Stimulated activated naive CD8-positive, alpha-beta T cell treated with anti-CD3 and anti-CD28 coated beads, Interleukin-15, amount 100 ng/mL, for 72 hours (primary cell): ENCODE measurements at places on chromosomes 1 and 21.

DNA sequence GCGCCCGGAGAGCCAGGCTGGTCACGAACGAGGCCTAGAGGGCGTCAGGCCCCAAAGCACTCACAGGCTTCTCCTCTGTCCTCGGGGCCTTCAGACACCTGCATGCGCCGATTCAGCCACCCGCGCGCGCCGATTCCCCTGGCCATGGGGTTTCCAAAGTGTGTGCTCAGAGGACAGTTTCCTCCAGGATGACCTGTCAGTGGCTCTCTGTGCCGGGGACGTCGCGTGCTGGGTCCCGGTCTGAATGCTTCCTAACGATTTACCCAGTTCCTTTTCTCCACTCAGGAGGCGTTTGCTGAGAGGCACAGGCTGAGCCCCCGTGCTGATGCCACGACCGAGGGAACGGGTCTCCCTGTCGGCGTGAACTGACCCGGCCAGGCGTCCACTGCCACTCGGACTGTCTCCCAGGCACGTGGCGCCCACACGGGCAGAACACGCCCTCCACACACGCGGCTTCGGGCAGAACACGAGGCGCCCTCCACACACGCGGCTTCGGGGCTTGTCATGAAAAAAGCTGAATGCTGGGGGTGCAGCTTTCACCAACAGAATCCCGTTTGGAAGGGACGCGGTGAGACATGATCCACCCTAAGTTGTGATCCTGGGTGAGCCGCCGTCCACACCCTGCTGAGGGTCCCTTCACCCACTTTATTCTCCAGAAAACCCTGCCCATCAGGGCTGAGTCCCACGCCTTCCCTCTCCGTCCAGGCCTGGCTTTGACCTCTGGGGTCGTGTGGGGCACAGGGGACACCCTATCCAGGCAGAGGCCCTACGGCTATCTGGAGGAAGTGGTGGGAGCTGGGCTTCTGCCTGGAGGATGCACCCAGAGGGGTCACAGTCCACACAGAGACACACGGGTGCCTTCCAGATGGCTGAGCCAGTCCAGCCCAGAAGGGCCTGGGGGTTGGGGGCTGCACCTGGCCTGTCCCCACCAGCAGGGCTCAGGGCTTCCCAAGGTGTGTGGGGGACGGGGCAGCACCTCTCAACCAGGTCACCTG, 56.1 kb downstream of the COL6A1 start:
- no peak for DNase-seq

DNA sequence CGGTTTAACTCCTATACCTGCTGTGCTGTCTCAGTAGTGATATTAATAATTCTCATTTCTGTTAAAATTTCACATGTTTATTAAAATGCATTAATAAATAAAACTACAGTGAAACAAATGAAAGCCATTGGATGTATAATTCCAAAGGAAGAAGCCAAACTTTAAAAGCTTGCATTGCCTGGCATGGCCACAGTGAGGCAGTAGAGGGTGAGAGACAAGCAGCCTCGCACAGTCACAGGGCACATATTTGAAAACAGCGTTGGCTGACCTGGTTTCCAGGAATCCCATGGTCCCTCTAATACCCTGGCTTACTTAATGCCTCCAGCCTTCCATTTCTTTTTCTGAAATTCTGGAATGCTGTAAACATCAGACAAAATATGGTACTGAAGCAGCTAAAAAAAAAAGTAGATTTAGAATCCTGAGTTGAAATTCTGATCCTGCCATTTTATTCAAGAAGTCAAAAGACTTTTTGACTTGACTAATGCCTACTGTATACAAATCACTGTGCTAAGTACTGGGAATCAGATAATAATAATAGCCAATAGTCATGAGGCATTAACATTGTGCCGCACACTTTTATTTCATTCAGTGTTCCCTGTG, 6.7 kb upstream of the RNASEL start:
- peak; percentile 63 for DNase-seq

DNA sequence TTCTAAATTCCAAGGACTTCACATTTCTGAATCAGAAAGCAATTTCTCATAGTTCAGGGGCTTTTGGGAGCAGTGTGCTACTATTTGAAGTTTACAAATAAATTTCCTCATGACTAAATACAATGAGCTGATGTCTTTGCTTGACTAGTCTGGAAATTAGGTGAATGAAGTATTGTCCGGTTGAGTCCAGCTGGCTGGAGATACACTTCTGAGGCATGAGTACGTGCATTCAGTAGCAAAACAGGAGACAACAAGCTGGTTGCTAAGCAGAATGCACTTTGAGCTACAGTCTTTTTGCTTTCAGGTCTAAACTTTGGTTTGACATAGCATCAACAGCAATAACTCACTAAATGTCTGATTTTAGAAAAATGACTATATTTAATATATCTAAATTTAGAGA, 27.1 kb downstream of the ZNHIT6 start:
- no peak for DNase-seq

DNA sequence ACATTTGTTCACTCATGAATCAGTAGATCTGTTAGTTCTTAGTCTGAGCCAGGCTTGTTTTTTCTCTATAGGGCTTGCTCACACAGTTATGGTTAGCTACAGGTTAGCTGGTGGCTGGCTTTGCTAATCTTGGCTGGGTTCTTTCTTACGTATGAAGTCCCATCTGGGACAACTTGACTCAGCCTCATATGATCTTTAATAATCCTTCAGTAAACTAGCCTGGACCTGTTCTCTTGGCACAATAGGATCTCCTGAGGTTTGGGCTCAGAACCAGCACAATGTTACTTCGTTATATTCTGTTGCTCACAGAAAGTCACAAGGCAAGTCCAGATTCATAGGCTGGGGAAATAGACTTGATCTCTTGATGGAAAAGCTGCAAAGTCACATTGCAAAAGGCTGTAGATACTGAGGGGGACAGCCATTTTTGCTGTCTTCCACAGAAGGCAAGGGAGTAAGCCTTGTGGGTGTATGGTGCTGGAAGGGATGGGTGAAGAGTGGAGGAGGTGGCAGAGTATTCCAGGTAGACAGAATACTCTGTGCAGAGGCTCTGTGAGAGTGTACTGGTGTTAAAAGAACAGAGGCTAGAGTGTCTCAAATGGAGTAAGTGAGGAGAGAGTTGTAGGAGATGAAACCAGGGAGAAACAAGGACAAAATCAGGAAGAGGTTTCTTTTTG, 24.4 kb downstream of the EFCAB7 start:
- no peak for DNase-seq

DNA sequence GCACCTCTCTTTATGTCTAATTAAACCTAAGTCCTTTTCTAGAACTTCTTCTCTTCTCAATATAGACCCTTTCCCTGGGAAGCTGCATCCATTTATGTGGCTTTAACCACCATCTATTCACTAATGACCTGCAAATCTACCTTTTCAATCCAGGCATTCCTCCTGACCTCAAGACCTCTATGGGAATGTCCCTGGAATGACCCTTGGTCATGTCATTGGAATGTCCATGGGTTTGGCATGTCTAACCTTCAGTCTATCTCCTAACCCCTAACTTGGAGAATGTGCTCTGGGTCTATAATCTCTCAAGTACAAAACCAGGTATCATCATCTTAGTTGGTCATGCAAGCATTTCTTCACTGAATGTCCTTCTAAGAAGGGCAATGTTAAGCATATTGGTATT, 196.1 kb downstream of the KCNH1 start:
- DNase-seq: no peak

GRCh38 chr21:43596616-43597015, 62.7 kb downstream of the HSF2BP start:
- DNase-seq: no peak

GRCh38 chr1:54325703-54326461, 80.3 kb downstream of the SSBP3 start:
- DNase-seq: no peak

DNA sequence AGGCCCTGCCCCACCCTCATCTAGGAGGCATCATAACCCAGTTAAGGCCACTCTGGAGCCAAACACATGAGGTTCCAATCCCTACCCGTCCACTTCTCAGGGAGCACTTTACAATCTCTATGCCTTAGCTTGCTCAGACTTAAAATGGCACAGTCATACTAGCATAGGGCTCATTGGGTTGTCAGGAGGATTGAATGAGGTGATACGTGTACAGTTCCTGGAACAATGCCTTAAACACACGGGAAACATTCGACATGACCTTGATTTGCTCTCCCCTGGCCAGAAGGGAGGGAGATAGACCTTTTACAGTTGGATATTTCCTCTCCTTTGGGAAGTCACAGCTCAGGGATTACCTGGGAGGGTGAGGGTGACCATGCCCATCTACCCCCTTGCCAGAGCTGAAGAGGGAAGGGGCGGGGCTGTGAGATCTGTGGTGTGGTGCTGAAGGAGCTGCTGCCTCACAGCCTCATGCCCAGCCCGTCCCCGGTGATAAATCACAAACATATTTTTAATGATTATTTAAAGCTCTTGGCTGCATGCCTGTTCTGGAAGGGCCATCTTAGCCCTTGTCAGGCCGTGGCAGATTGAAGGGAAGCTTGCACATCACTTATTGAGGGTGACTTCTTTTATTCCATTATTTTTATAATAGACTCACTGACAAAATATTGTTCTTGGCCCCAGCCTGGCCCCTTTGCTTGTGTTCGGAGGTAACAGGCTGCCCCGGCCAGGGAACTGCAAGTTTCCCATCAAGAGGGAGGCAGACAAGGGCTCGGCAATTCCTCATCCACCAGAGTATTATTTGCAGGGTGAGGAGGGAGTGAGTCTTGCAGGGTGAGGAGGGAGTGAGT, 83.4 kb downstream of the FOXD2 start:
- no peak for DNase-seq

DNA sequence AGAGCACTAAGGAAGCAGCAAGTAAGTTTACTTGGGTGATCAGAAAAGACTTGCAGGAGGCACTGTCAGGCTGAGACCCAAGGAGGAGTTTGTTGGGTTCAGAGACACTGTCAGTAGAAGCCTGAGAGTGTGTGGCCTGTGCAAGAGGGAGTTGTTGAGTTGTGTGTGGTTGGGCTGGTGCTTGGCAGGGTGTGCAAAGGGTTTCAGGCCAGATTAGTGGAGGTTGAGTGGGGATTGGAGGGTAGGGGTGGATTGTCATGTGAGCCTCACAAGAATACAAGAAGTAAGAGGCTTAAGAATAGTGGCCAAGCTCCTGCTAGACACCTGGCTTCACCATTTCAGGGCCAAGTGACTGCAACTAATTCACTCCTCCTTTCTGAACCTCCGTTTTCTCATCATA, 8.9 kb upstream of the KIF21B start:
- DNase-seq: no peak

DNA sequence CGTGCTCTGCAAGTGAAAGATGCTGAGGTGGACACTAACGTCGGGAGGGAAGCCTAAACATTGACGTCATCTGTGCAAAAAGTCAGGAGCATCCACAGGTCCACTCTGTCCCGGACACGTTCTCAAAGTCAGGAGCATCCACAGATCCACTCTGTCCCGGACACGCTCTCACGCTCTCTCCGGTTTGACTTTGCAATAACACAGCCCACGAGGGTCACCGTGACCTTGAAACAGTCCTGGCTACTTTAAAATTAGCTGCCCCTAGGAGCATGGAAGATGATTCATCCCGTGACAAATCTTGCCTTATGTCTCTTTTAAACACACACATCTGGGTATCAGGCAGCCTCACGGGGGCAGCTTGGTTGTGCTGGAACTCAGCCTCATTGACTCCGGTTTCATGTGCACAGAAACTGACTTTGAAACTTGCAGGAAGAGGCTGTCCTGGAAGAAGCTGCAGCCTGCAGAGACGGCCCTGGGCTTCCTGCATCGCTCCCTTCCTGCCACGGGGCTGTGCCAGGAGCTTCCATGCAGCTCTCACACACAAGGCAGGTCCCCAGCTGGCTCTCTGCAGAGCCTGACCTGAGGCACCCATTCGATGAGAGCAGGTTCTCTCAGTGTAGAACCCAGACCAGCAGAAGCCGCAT, 18.1 kb upstream of the COL18A1 start:
- no peak for DNase-seq

GRCh38 chr1:4046836-4047461, 146.9 kb upstream of the C1orf174 start:
- no peak for DNase-seq

DNA sequence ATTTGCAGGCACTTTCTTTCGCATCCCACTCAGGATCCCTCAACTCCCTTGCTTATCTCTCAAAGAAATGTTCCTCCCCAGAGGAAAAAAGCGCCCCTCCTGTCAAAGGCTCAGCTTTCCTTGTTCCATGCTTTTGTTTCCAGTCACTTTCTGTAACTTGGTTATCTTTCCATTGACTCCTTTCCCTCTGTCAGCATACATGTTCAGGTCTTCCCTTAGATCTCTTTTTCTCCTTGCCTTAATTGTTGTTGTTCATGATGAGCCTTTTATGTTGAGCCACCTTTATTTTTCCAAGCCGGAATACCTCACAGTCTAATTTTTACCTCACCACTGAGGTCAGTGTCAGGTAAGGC, 46.5 kb upstream of the PODN start:
- no peak for DNase-seq

DNA sequence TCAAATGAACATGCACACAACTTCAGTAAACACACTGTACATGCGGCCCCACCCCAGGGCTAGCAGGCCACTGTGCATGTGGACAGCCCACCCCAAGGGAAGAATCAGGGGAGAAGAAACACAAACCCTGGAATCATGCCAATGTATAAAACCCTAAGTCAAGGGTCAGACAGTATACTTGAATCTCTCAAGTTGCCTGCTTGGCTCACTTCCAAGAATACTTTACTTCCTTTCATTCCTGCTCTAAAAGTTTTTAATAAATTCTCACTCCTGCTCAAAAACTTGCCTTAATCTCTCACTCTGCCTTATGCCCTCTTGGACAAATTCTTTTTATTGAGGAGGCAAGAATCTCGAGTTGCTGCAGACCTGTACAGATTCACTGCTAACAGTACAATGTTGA, 231.2 kb upstream of the CACYBP start:
- DNase-seq: no peak

GRCh38 chr1:66346057-66346795, 187.7 kb upstream of the SGIP1 start:
- no peak for DNase-seq

GRCh38 chr1:200323856-200324400, 85.9 kb downstream of the ZNF281 start:
- DNase-seq: no peak

DNA sequence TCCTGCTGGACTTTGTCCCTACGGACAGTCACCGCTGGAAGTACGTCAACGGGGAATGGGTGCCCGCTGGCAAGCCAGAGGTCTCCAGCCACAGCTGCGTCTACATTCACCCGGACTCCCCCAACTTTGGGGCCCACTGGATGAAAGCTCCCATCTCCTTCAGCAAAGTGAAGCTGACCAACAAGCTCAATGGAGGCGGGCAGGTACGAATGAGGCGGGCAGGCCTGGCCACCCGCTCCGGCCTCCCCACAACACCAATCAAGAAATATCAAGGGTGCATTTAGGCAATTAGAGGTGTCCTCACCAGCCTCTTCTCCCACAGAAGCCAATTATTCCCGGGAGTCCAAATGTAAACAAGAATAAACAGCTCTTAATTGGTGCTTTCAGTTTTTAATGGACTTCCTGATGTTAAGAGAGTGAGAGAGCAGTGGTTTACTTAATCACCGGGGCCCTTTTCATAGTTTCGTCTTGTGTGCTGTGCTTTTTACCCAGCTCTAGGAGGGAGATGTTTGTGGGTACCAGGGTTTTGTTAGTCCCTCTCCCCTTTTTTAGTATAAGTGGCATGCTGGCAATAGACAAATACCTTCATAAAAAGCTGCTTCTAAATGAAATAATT, 10.7 kb downstream of the TBX19 start:
- no peak for DNase-seq
